Umbilical cord (tissue), 2 donors: ENCODE measurements at places on chromosomes 3 and 15. TPM values are rescaled to one million over a fixed set of nuclear protein-coding genes. Genes with fewer than 3 reads are reported as not detected.

Gene LEKR1
- 8.4 TPM for total RNA-seq

Gene P2RY12
- total RNA-seq = 8.9 TPM

Gene SAXO2
- total RNA-seq = 2.4 TPM

Gene CHST14
- total RNA-seq = 11.1 TPM

Gene TEX55
- not detected for total RNA-seq

Gene WDR93
- total RNA-seq = 1.7 TPM

Gene CDHR4
- total RNA-seq = not detected
